ENCODE measurements at places on chromosomes 3 and 15.

GRCh38 chr15:67941648-67942310 lies 101.9 kb upstream of the RNU6-1 start:
- no peak for DNase-seq

- no peak for DNase-seq
Observed at GRCh38 chr3:58041826-58042324, 33.7 kb downstream of the FLNB start.

GRCh38 chr15:55402707-55403106 lies 5.5 kb downstream of the CCPG1 start:
- DNase-seq = no peak

GRCh38 chr3:10548992-10549391 lies 43.6 kb upstream of the ATP2B2 start:
- no peak for DNase-seq

DNA sequence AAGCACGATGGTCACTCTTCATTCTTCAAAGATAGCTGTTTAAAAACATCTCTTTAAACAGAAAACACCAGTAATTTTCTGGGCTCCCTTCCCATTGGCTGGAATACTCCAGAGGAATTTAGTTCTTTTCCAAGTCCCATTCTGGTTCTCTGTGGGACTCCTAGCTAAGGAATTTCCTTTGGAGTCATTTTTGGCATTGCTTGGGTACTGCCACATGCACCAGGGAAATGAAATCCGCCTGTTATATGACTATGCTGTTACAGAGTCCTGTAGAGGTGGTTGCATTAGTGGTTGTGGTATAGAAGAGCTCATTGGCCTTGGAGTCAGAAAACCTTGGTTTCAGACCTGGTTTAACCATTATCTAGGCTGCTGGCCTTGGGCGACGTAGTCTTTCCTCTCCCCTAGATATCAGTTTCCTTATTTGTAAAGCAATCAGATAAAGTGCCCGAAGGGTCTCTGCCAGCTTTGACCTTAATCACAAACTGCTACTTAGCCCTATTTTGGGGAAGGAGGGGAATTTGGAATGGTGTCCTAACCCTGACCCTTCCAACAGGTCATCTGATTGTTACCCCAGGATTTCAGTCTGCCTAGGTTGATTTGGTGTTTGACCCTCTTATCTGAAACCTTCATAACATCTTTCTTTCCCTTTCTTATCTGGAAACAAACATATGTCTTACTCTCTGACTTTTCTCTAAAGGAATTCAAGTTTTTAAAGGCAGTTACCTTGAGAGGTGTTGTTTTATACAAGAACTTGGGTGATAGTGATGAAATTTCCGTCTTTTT lies 13.4 kb downstream of the RTP1 start:
- no peak for DNase-seq

GRCh38 chr15:52076889-52077781 lies 35.4 kb downstream of the BCL2L10 start:
- DNase-seq = no peak

DNA sequence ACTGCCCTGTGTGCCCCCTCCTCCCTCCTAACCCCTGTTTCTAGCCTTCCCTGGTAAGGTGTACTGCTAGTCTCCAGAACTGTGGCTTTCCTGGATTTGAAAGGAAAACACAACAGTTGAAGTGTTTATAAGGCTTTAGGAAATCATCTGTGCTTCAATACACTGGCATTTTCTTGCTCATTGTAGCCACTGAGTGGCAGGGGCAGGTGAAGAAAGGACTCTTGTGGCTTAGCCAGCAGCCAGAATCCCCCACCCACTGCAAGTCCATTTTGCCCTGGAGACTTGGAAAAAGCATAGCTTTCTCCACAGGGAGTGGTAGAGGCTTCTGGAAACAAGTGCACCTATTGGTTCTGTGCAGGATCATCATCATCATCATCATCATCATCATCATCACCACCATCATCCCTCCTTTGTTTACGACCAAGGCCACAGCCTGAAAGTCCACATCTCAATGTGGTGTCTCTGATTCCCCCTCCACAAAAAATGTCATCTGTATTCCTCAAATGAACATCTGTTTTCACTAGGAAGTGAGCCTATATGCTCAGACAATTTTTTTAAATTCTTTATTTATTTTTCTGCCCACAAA lies 33.4 kb downstream of the AQP9 start:
- no peak for DNase-seq

GRCh38 chr3:49013738-49014660 lies 4.4 kb downstream of the DALRD3 start:
- no peak for DNase-seq

DNA sequence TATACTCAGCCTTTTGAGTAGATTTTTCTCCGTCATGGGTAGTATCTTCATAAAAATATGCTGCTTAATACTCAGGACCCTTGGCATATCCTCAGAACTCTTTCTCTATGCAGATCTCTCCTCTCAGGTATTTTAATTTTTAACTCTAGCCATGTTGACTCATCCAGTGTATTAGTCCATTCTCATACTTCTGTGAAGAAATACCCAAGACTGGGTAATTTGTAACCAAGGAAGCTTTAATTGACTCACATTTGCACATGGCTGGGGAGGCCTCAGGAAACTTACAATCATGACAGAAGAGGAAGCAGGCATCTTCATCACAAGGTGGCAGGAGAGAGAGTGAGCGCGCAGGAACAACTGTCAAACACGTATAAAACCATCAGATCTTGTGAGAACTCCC lies 129.3 kb upstream of the CD96 start:
- no peak for DNase-seq

DNA sequence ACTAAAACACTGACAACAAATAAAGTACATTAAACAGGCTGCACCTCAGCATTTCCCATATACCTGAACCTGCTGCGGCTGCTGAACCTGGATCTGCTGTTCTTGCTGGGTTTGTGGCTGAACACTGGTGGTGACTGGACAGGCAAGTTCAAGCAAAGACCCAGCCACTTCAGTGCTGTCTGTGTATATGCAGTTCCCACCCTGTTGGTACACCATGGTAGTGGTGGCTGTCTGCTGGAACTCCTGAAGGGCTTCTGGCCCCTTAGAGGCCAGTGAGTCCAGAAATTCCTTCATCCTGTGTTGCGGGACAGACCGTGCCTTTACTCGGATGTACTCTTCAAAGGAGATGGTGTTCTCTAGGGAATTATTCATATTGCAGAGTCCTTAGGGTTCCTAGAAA lies 17.2 kb downstream of the QRICH1 start:
- DNase-seq = no peak
